Activated CD4-positive, alpha-beta T cell treated with anti-CD3 and anti-CD28 coated beads for 1 hour (primary cell): ENCODE measurements at places on chromosomes 7 and 10.

DNA sequence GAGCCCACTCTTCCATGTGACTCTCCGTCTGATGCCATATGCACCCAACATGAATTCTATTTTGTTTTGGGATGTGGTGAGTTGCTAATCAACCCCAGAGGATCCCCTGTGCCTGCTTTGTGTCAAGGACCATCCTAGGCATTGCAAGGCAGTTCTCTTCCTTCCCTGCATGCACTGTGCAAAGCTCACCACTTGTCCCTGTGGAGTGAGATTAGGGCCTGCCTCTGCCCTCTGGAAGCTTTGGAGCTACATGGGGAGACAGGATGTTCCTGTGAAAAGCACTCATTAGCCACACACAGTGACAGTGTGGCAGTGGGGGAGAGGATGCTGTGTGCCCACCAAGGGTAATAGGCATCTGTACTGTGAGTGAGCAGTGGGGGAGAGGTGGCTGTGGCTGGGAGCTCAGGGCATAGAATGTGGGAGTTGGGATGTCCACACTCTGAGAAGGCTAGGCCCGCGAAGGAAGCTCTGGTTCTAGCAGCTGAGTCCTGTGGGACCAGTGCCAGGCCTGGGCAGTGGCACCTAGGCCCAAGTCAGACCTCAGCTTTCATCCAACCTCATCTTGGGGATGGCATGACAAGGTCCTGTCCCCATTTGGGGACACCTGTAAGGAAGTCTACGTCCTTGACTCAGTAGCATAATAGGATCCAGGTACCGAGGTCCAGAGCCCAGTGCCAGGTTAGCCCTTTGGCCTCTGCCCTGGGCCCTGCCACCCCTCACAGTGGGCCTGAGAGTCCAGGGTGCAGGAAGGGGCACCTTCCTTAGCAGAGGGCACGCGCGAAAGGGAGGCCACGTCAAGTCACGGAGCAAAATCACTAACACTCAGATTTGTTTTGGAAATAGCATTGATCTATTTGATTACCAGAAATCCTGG, 6.6 kb downstream of the ADRA2A start:
- DNase-seq = no peak

DNA sequence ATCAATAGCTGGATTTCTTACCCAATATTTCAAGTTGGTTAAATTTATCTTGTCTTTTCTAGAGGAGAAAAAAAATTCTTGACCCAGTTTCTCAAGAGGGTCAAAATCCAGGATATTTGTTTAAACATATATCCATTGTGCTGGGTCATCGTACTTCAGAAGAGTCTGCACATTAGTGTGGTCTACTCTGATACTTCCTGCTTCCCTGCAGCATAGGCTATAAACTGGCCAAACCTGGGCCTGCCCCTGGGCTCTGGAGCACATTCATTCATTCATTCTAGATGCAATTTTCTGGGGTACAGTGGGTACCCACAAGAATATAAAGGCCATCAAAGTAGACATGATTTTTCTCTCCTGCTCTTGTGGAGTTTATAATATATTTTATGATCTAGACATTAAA, 142.1 kb upstream of the WNT16 start:
- no peak for DNase-seq

DNA sequence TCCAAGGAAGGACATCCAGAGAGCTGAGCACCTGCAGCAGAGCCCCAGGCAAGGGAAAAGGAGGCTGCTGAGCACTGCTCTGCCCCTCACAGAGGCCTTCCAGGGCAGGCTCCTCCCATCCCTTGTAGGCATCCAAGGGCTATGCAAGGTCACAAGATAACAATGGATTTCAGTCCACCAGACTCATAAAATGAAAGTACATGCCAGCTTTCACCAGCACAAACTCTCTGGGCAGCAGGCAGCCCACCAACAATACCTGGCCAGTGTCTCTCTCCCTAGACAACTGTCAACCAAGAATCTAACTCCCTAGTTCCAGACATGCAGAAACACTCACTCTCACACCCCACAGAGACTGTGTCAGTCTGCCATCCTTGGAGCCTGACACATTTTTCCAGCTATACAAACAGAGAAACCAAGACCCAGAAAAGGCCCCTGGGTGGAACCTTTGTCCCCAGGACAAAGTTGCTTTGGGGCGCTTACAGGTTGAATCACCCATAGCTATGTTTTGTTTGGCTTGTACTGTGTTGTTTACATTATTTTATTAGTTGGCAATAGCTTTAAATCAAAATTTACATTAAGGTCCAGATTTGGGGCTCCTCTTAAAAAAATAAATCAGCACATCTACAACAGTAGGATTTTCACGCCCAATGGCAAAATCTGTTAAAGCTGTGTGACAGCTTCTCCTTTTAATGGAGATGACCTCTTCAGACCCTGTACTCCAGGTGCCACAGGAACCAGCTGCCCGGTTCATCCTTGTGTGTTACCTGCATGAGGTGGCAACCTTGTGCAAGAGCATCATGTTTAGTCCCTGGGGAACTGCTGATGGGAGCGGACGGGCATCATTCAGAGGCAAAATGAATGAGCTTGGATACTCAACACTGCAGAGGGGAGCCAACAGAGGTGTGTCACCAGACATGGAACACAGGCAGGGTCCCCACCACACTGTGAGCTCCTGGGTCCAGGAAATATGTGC, 5.2 kb downstream of the GRID1 start:
- no peak for DNase-seq

GRCh38 chr7:41093141-41093540, 609.7 kb downstream of the INHBA start:
- no peak for DNase-seq

DNA sequence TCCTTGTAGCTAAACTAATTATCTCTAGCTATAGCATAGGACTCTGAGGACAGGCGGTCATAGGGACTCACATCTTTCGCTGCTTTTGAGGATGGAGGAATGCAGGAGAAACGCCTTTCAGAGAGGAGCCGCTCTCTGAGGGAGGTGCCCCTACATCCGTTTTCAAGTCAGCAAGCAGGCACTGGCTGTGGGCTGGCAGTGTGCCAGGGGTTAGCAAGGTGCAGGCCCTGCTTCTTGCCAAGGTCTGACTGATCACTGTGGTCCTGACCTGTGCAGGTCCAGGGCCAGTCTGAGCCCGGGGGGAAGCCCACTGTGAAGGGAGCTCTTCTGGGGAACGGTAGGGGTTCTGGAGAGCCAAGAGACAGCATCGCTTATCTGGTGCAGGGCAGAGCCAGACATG, 89.4 kb downstream of the SH3PXD2A start:
- DNase-seq = peak; percentile 69

DNA sequence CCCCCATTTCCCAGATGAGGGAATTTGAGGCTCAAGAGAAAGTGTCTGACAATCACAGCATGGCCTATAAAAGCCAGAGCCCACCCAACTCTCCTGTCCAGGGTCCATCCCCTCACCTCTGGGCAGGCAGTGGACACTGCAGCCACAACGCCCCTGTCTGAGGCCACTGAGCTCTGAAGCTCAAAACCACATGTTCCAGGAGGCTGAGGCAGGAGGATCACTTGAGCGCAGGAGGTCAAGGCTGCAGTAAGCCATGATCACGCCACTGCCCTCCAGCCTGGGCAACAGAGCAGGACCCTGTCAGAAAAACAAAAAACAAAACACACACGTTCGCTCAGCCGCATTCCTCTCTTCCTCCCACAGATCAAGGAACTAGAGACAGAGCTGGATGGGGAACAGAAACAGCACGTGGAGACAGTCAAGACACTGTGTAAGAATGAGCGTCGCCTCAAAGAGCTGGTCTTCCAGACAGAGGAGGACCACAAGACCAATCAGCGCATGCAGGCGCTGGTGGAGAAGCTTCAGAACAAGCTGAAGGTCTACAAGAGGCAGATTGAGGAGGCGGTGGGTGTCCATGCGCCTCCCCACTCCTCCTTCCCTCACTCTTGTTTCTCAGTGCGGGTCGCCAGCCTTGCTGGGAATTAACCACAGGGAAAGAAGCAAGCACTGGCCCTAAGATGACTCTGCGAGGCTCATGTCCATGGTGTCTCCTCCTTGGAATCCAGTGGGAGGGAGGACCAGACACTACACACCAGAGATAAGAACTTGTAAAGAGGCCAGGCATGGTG, 20.0 kb upstream of the ARPC1A start:
- DNase-seq = no peak

DNA sequence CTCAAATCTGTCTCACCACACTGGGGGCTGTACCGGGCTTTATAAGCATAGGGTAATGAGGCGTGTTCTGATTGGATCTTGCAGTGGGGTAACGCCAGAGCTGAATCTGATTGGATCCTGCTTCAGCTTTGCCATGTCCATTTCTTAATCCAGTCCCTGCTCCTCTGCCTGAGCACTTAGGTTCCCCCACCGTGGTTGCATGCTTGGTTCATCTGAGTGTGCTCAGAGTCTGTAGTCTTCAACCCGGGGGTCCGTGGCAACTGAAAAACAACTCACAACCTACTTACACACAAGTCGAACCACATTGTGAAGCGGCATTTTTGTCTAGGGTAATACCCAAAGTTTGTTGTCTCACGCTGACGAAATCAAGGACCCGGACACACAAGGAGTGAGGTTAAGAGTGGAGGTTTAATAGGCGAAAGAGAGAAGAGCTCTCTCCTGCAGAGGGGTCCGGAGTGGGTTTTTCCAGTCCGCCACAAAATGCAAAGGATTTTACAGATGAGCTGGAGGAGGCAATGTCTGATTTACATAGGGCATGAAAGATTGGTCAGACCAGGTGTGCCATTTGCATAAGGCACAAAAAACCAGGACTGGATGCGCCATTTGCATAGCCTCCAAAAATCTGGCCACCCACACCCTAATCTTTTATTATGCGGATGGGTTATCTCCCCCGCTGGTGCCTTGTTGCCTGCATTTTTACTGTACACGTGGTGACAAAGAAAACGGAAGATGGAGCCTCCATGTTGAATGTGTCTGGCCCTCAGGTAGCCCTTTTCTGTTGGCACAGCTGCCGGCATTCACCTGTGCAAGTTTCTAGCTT, 641.8 kb upstream of the FOXK1 start:
- no peak for DNase-seq

DNA sequence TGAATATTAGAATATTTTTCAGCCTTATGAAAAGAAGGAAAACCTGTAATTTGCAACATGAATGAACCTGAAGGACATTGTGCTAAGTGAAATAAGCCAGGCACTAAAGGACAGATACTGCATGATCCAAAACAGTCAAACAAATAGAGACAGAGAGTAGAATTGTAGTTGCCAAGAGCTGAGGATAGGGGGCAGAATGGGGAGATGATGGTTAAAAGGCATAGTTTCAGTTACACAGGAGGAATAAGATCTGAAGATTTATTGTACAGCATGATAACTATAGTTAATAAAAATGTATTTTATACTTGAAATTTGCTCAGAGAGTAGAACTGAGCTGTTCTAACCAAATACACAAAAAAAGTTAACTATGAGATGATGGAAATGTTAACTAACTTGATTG, 149.0 kb upstream of the TMEM106B start:
- no peak for DNase-seq

- DNase-seq = peak; percentile 10
Observed at GRCh38 chr7:131302876-131303707, 24.6 kb upstream of the MKLN1 start.

DNA sequence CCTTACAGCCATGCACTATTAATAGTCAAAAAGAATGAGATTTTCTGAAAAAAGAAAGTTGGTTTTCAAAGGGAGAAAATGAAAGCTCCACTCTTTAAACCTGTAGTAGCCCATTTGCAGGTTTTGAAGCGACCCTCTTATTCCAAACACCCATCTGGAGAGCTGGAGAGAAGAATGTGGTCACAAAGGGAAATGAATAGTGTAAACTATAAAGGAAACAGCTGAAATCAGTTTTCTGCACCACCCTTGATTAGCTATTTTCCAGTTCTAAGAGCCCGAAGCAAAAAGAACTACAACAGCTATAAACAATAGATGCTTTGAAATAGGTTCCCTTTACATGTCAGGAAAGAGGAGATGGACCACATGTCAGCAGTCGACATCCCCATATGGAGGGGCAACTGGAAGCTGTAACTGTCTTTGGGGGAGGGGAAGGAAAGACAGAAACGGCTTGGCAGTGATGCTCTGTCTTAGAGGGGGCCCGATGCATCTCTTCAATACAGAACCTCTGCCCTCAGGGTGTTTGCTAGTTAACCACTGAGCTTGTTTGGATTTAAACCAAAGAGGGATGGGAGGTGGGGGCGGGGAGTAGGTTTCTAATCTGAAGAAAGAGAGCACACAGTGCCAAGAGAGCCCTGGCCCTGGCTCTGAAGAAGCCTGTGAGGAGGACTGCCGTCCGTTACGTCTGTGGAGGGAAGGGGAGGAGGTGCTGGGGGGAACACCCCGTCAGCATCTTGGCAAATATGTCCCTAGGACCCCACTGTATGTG, 55.3 kb downstream of the CPVL start:
- no peak for DNase-seq

DNA sequence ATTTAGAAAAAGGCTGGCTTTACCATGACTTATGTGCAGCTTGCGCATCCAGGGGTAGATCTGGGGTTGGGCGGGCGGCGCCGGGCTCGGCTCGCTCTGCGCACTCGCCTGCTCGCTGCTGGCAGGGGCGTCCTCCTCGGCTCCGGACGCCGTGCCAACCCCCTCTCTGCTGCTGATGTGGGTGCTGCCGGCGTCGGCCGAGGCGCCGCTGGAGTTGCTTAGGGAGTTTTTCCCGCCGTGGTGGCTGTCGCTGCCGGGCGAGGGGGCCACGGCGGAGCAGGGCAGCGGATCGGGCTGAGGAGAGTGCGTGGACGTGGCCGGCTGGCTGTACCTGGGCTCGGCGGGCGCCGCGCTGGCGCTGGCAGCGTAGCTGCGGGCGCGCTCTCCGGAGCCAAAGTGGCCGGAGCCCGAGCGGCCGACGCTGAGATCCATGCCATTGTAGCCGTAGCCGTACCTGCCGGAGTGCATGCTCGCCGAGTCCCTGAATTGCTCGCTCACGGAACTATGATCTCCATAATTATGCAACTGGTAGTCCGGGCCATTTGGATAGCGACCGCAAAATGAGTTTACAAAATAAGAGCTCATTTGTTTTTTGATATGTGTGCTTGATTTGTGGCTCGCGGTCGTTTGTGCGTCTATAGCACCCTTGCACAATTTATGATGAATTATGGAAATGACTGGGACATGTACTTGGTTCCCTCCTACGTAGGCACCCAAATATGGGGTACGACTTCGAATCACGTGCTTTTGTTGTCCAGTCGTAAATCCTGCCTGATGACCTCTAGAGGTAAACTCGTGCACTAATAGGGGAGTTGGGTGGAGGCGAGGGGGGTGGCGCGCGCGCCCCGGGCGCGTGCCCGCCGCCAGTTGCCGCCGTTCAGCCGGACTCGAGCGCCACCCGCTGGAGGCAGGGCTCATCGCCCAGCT, at the start of gene HOXA5:
TSS of gene HOXA5 (minus strand) at position 659 of the 927 bp plus-strand sequence. CDS start at position 585, 74 bp downstream.
- DNase-seq = no peak

- no peak for DNase-seq
Observed at GRCh38 chr10:121418126-121418777, 180.0 kb downstream of the FGFR2 start.

- no peak for DNase-seq
Observed at GRCh38 chr10:60679388-60679990, 98.8 kb upstream of the CDK1 start.
